CD4-positive, alpha-beta T cell treated with Interleukin-21 for 1 hour (primary cell): ENCODE measurements at places on chromosomes 13 and 19.

DNA sequence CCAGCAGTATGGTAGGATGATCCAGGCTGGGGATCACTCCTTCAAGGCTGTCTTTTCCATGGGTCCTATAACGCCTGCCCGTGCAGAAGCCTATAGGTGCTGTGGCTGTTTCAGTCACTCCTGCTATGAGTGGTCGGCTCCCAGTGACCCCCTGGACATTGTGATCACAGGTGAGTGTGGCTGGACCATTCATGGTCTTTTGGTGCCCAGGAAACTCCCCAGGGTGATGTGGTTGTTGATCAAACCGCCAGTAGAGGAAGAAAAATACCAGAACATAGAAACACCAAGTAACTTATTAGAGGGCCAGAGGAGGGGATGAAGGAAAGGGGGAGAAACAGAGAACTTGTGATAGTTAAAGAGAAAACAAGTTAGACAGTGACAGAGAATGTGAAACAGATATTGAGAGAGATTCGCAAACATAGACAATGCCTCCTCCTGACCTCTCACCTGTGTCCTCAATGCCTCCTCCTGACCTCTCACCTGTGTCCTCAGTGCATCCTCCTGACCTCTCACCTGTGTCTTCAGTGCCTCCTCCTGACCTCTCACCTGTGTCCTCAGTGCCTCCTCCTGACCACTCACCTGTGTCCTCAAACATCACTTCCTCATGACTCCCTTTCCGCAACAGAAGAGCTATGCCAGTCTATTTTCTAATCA lies 19.4 kb downstream of the LAIR2 start:
- no peak for DNase-seq

- DNase-seq, result no peak
Measured at GRCh38 chr19:11479898-11480714, 740 bp downstream of the ELAVL3 start.

DNA sequence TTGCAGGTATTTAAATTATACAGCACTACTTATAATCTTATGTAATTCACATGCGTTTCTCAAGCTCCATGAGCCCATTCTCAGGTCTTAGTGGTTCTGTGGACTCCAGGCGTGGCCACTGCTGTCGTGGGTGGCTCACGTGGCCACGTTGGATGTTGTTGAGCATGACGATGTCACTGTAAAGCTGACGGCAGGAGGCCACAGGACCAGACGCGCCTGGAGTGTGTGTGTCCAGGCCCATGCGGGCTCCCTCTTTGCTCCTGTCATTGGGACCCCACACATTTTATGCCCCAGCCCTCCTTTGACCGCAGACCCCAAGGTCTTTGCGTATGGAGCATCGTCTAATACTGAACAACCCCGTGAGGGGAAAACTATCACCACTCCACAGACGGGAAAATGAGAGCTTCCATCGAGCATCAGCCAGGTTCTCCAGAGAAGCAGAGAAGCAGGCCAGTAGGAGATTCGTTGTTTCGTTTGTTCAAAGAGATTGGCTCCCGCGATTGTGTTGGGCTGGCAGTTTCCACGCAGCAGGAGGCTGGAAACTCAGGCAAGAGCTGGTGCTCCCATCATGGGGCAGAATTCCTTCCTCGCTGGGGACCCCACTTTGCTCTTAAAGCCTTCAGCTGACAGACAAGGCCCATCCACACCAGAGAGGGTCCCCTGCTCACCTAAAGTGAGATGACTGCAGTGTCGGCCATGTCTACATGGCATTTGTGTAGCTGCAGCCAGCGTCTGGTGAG lies 129.3 kb upstream of the SPACA7 start:
- DNase-seq, result no peak

DNA sequence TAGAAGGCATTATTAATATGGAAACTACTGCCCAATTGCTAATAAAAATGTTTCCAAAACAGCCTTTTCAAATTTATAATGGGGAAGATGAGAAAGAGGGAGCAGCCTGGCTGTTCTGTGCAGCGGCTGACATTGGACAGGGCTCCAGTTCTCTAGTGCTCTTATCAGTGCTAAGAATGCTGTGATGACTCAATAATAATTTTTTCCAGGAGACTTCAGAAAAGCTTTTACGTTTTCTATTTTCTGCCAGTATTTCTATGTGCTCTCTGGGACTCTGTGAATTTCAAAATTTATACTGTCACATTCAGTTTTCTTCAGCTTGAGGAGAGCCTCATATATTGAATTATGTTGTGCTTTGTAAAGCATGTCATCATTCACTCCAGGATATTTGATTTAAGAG lies 209.6 kb downstream of the VWA8 start:
- no peak for DNase-seq

- no peak for DNase-seq
Measured at GRCh38 chr19:36115453-36116343, at the start of gene TBCB. TBCB (plus strand) TSS chr19:36115468; CDS start chr19:36115561, 93 bp downstream.

GRCh38 chr13:60754211-60755090 lies 357.4 kb downstream of the TDRD3 start:
- DNase-seq, result no peak

DNA sequence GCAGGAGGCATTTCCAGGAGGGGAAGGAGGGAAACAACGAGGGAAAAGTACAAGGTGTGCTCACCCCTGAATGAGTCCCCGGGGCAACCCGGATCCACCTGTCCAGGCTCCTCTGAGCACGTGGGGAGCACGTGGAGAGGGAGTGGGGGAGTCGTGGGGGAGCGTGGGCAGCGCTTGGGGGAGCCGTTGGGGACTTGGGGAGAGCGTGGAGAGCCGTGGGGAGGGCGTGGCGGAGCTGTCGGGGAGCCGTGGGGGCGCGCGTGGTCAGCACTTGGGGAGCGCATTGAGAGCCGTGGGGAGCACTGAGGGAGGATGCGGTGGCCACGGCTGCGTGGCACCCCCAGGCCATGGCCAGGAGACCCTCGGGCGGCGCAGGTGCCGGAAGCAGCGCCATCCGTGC lies 52.8 kb downstream of the IRS2 start:
- DNase-seq, result no peak

DNA sequence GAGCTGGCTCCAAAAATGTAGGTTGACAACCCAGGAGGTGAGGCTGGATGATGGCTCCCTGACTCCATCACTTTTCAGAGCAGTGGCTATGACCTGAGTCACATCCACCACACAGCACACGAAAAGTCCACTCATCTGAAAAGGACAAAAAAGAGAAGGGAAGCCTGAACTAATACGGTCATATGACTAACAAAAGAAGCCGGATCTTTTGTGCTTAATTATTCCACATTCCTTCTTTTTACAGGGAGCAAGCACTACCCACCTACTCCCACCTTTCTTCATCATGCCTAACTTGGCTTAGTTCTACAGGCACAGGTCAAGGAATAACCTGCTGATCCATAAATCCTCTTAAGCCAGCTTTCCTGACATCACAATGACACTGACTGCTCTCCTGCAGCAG lies 601.3 kb upstream of the MIR17HG start:
- DNase-seq, result no peak

DNA sequence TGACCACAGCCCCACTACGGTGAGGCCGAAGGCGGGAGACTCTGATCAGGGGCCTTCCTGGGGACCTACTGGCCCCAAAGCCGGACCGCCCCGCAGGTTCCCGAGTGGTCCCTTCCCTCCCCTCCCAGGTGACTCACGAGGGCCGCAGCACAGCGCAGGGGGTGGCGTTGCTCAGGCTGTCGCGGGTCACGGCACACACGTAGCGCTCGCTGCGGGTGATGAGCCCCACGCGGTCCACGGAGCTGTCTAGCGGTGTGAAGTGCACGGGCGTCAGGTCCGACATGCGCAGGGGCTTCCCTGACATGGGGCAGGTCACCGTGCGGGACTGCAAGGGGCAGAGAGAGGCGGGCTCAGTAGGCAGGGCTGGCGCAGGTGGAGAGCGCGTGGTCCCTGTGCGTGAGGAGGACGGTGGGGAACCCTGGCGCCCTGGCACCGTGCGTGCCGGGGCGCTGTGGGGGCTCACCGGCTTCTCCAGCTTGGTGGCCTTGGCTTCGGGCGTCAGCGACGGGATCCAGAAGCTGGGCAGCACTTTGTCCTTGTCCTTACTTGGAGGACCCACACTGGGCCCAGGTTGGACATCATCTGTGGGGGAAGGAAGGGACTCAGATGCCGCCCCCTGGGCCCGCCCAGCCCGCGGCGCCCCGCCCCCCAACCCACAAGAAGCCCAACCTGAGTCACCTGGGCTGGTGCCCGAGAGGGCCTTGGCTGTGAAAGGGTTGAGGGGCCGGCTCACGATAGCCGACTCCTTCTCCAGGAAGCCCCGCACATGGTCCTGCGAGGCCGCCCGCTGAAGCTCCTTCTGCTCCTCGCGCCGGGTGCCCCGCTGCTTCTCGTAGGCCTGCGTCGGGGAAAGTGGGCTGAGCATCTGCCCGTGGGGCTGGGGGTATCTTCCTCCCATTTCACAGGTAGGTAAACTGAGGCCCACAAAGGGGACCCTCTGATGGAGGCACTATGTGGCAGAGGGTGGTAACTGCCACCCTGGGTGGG lies 23.7 kb downstream of the NOSIP start:
- peak; percentile 48 for DNase-seq

GRCh38 chr13:24032252-24032651 lies 128.3 kb upstream of the SPATA13 start:
- DNase-seq, result no peak

- no peak for DNase-seq
Measured at GRCh38 chr13:34085204-34085603, 267.3 kb downstream of the RFC3 start.

DNA sequence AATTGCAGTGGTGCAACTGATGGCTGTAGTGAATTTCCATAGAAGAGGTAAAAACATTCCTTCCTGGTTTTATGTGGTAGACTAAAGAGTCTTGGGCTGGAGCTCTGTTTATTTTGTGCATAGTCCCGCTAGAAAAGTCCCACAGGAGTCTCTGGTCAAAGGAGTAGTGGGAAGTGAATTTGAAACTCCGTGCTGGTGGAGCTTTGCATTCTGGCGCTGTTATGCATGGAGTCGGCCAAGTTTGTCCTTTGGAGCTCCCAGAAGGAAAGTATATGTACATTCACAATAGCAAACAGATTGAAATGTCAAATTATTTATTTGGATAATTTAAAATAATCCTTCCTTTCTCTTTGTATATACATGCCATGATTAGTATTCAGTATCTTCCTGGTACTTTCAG lies 296.5 kb downstream of the LMO7 start:
- no peak for DNase-seq

DNA sequence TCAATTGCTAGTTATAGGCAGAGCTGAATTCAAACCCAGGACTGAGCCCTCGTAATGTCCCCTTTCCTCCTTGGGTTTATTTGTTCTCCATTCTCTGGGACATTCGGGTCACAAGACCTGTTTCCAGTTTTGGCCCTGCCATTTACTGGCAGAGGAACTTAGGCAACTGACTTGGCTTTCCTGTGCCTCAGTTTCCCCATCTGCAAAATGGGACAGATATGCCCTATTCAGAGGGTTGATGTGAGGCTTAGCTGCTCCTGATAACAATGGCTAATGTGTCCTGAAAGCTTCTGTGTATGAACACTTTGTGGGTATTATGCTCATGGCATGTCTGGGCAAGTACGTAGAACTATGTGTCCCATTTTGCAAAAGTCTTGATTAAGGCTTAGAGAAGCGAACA lies 996 bp downstream of the ZNF524 start:
- no peak for DNase-seq

GRCh38 chr13:71499944-71500514 lies 367.0 kb downstream of the DACH1 start:
- DNase-seq, result no peak

- DNase-seq, result no peak
Measured at GRCh38 chr13:48646791-48647190, 6.9 kb upstream of the CYSLTR2 start.

GRCh38 chr19:33434886-33435705 lies 61.6 kb downstream of the CEBPG start:
- DNase-seq, result no peak

DNA sequence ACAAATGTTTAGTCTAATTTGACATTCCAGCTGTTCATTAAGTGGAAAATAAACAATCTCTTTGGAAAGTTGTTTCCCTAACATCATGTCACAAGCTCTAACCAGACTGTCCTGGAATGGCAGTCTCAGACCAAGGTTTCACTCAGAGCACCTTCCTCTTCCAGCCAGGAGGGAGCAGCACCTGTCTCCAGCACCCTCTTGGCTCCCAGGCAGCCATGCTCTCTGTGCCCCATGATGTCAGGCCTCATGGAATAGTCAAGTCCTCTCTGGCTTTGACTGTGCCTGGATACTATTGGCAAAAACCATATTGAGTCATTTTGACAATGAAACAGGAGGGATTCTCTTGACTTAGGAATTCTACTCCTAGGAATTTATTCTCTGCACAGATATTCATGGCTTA lies 171.4 kb downstream of the OXGR1 start:
- no peak for DNase-seq

DNA sequence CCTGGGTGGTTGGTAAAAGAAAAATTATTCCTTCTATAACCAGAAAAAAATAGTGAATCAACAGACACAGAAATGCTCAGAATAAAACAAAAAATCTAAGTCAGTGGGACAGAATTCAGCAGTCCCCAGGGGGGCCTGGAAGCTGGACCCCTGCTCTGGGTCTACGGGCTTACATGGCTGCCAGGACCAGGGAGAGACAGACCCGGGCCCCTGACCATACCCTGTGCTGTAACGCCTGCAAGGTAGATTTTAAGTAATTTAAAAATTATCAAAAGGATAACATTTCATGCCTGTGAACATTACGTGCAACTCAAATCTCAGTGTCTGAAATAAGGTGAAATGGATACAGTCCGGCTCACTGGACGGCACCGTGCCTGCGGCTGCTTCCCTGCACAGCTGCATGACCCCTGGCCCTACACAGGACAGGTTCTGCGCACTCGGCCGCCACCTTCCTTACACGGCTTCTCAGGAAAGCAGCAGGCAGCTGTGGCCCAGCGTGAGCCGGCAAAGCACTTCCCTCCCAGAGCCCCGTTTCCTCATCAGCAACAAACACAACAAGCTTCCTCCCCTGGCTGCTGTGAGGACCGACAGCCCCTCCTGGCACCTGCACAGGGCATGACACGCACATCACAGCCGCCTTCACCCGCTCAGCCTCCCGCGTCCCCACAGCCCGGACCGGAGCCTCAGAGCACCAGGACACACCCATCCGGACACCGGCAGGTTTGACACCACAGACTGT lies 22.2 kb downstream of the RASA3 start:
- DNase-seq, result peak; percentile 83

- no peak for DNase-seq
Measured at GRCh38 chr13:35764326-35765015, 288.0 kb upstream of the MAB21L1 start.

- DNase-seq, result no peak
Measured at GRCh38 chr13:51063909-51064308, 47.2 kb downstream of the C13orf42 start.

- peak; percentile 75 for DNase-seq
Measured at GRCh38 chr19:49363268-49364082, at the start of gene DKKL1. DKKL1 (plus strand) TSS chr19:49363877; CDS start chr19:49363999, 122 bp downstream.
